Nasal cavity respiratory epithelium epithelial cell of viscerocranial mucosa (primary cell): ENCODE measurements at places on chromosomes 4 and X. TPM values are rescaled to one million over a fixed set of nuclear protein-coding genes. Genes with fewer than 3 reads are reported as not detected.

Gene KIT
- total RNA-seq: under 0.01 and 0.07 TPM in 2 replicates

Gene TBC1D19
- 6.8 and 18.2 TPM in 2 replicates for total RNA-seq

Gene PWWP3B
- total RNA-seq: under 0.01 and 0.43 TPM in 2 replicates

Gene MAPK10
- 5.1 and 7.9 TPM in 2 replicates for total RNA-seq

Gene ETDB
- not detected in 2 replicates for total RNA-seq

Gene ZDHHC15
- not detected in 2 replicates for total RNA-seq

Gene STK26
- total RNA-seq: 56.6 and 65.3 TPM in 2 replicates

Gene ANAPC10
- total RNA-seq: 39.3 and 40.0 TPM in 2 replicates

Gene SPANXN3
- not detected in 2 replicates for total RNA-seq

Gene PFKFB1
- under 0.01 and 0.21 TPM in 2 replicates for total RNA-seq
